ENCODE measurements at places on chromosomes 2 and 18.

GRCh38 chr2:43165378-43166069, 60.9 kb downstream of the ZFP36L2 start:
- no peak for DNase-seq

DNA sequence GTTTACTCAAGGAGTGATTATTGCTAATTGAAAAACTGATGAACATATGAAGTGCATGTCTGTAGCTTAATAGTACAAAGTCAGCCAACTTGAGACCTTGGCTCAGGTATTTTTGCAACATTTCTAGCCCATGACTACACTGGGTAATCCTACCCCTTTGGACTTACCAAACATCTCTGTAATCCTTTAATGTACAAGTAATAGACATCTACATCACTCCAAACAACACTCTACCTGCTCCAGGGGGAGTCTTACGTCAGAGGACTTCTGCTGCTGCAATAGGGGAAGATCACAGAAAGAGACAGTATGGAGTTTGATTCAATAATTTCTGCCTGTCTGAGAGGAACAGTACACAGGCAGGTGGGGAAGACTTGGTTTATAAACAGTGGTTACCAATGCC, 54.0 kb downstream of the IWS1 start:
- DNase-seq: no peak

- no peak for DNase-seq
These were observed 726.8 kb upstream of the DDX18 start for GRCh38 chr2:117087535-117088291.

GRCh38 chr2:218229239-218229638, 12.2 kb downstream of the ARPC2 start:
- no peak for DNase-seq

DNA sequence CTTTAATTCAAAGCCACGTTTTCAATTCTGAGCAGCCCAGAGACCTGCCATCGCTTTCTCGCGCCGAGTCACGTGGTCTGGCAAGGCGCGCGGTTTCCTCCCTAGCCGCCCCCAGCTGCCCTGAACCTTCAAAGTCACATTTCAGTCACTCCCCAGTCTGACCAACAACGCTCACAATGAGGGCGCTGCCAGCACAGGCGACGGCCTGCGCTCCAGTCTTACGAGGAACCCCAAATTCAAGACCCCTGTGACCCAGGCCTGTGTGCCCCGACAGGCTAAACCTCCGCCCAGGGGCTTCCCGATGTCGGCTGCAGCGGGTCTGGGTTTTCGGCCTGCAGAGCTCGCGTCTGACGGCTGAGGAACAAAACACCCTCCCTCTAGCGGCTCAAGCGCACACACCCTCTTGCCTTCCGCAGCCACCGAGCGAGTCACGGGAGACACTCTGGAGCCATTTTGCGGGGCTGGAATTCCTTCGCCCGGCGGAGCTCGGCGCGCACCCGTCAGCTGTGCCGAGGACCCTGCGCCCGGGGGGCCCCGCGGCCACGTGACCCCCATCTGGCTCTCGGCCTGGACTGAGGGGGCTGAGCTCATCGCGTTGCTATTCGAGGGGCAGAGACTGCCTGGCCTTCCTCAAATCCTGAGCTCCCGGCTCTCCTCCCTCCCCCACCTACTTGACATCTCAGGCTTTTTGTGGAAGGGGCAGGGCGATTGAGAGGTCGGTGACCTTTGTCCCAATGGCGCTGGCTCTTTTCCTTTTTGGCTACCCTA, 69.9 kb upstream of the ITGB6 start:
- peak; percentile 93 for DNase-seq

GRCh38 chr2:185201063-185201462, 537.5 kb upstream of the FSIP2 start:
- DNase-seq: no peak

GRCh38 chr2:164976301-164976700, 21.0 kb upstream of the SLC38A11 start:
- DNase-seq: no peak

GRCh38 chr2:237626813-237627440, 460 bp upstream of the LRRFIP1 start:
- no peak for DNase-seq

DNA sequence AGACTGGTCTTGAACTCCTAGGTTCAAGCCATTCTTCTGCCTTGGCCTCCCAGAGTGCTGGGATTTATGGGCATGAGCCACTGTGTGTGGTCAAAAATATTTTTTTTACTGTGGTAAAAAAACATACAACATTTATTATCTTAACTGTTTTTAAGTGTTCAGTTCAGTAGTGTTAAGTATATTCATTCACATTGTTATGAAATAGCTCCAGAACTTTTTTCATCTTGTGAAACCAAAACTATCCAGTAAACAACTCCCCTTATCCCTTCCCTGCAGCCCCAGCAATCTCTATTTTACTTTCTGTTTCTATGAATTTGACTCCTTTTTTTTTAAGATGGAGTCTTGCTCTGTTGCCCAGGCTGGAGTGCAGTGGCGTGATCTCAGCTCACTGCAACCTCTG, 9.3 kb downstream of the RMC1 start:
- no peak for DNase-seq

GRCh38 chr2:18309627-18310026, 250.8 kb downstream of the RDH14 start:
- DNase-seq: no peak

DNA sequence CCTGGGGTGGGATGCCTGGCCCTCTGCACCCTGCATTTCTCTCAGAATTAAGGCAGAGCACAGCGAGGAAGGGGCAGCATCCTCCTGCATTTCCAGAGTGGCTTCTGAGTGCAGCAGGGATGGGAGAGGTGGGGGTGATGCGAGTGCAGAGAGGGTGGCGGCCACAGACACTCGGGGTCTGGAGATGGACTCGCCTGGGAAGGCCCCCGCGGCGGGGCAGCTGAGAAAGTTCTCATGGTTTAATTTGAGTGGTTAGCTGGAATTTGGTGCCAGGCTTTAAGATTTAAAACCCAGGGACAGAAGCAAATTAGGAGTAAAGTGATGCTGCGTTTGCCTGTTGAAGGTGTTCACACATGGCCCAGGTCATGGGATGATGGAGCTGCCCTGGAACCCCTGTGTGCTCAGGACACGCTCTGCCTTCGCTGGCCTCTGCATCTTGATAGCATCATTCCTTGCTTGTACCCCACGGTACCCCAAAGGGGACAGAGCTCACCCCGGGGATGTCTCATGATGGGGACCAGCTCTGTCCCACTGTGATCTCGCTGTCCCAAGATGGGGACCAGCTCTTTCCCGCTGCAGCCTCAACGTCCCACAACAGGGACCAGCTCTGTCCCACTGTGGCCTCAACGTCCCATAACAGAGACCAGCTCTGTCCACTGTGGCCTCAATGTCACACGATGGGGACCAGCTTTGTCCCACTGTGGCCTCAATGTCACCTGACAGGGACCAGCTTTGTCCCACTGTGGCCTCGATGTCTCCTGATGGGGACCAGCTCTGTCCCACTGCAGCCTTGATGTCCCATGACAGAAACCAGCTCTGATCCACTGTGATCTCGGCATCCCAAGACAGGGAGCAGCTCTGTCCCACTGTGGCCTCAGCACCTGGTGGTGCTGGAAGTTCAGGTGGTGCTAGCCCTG, 27.5 kb downstream of the TMEM18 start:
- no peak for DNase-seq

DNA sequence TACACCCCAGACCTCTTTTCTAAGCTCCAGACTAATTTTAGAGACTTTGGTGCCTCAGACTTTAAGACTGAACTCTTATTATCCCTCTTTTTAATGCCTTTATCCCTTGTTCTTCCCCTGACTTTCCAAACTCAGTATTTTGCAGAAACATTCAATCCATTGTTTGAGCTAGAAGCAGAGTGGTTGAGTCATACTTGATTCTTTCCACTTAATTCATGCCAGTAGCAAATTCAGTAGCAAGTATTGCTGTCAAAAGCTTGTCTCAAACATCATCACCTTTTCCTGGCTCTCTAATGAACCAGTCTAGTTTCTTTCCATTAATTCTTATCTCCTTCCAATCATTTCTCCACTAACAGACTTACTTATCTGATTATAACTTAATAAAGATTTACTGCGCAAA, 699.7 kb upstream of the ZNF804A start:
- no peak for DNase-seq

- DNase-seq: no peak
These were observed 99.2 kb downstream of the SLC8A1 start for GRCh38 chr2:40352703-40353099.

- no peak for DNase-seq
These were observed 33.5 kb upstream of the CACNB4 start for GRCh38 chr2:152132306-152132705.

- peak; percentile 69 for DNase-seq
These were observed 14.6 kb upstream of the SLC9A2 start for GRCh38 chr2:102604769-102605168.

- no peak for DNase-seq
These were observed 42.5 kb upstream of the GPR39 start for GRCh38 chr2:132374151-132374550.

DNA sequence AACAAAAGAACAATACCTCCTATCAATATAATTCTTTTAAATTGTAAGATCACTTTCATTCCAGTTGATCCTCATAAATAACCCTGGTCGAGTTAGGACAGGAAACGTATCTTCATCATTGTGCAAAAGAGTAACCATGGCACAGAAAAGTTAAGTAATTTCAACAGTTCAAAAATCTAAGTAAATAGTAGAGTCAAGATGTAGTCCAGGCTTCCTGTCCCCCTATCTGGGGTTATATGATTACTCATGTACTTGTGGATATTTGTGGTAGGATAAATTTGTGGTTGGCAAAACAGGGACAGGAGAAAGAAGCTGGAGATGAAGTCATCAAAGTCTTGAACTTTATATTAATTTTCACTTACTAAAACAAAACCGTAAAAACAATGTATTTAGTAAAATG, 772.6 kb downstream of the TSN start:
- no peak for DNase-seq

DNA sequence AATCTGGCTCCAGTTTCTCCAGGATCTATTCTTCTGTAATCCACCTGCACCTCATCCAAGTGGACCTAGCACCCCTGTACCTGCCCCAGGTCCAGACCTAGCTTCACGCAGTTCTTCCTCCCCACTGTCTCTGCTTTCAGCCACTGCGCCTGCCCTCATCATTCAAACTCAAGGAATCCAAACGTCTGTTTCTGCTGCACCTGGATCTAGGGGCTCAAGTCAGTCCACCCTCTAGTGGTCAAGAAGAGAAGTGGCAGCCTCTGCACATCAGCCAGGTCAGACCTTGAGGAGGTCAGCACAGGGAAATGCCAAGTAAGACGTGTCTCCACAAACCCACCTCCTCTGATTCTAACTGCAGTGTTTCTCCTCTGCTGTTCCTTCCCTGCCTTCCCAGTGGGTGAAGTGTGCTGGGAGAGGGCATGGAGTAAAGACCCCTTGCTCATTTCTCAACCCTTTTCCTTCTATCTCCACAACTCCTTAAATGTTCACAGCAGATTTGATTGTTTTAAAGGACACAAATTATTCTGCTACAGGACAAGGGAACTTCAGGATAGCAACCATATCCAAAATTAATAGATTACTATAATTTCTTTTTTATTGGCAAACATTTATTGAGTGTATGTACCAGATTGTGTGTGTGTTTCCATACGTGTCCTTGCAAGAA, 8.6 kb upstream of the RNF152 start:
- DNase-seq: no peak

DNA sequence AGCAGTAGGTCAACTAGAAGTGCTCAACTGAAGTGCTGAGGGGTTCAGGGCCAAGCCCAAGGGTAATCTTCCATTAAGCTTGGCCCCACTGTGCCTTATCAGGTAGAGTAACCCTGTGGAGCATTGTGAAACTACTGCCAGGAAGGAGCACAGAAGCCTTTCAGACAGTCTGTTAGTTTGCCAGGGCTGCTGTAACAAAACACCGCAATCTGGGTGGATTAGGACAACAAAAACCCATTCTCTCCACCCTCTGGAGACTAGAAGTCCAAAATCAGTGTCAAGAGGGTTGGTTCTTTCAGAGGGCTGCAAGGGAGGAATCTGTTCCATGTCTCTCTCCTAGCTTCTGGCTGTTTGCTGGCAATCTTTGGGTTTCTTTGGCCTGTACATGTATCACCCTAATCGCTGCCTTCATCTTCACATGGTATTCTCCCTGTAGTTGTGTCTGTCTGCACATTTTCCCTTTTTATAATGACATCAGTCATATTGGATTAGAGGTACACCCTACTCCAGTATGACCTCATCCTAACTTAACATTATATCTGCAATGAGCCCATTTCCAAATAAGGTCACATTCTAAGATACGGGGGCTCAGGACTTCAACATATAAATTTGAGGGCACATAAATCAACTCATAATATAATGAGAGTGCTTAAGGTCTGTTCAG, 21.2 kb downstream of the VIT start:
- DNase-seq: no peak

All from posterior cingulate gyrus (tissue), 11 donors.